ENCODE measurements at places on chromosomes 12 and 14.

DNA sequence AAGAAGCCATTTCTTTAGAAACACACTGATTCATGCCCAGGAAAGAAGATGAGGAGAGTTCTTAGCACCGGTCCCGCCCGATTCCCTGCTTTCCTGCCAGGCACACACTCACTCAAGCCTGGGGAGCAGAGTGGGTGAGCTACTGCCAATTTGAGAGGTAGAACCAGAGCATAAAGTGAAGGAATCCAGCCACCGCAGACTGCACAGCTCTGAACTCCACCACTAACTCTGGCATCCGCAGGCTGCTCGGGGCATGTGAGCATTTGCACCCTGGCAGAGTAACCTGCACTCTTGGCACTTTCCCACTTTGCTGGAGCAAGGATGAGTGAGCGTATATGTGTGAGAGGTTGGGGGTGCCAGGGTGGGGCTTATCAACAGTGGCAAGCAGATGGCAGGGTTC is 4.0 kb upstream of the SYNDIG1L start:
- DNase-seq, result no peak

GRCh38 chr14:85688006-85688405 is 158.1 kb downstream of the FLRT2 start:
- no peak for DNase-seq

- DNase-seq, result no peak
Observed at GRCh38 chr12:102005256-102005655, 56.5 kb downstream of the WASHC3 start.

DNA sequence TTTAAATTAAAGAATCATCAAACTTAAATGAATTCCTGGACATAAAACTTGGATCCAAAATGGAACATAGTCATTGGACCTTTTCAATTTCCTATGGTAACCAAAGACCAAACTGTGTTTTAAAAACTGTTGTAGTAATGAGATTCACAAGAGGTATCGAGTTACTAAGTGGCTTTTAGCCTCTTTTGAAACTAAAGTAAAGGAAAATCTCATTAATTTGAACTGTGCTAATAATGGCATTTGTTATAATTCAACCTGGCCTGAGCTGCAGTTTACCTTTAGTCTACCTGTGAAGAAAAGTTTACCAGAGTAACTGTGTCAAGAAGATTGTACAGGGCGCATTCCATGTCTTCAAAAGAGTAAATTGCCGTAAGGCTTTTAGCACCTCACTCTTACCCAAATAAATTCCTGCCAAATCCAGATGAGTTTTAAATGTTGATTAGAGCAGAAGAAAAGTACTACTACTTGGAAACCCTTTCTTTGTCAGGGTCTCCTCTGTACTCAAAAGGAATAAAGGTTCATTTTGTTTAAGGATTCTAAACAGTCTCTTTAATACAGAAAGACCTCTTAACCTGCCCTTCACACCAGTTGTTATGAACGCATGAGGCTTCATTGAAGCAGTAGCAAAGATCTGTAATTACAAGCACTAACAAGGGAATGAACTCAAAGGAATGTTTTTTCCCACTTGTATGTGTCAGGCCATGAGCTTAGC is 17.1 kb upstream of the MED13L start:
- no peak for DNase-seq

DNA sequence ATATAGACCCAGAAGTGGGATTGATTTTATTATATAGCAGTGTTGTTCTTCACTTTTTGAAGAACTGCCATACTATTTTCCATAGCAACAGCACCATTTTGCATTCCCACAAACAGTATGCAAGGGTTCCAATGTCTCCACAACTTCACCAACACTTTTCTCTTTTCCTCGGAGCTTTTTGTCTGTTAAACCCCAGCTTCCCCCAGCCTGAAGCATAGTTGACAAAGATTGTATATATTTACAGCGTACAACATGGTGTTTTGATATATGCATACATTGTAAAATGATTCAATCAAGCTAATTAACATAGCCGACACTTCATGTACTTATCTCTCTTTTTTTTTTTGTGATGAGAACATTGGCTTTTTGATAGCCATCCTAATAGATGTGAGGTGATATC is 357.1 kb downstream of the APAF1 start:
- no peak for DNase-seq

- DNase-seq, result peak; percentile 12
Observed at GRCh38 chr14:94673781-94674231, 61.6 kb downstream of the SERPINA3 start.

- DNase-seq, result no peak
Observed at GRCh38 chr14:74519316-74520074, 25.9 kb downstream of the ISCA2 start.

- no peak for DNase-seq
Observed at GRCh38 chr12:71431991-71432390, 7.6 kb upstream of the LGR5 start.

DNA sequence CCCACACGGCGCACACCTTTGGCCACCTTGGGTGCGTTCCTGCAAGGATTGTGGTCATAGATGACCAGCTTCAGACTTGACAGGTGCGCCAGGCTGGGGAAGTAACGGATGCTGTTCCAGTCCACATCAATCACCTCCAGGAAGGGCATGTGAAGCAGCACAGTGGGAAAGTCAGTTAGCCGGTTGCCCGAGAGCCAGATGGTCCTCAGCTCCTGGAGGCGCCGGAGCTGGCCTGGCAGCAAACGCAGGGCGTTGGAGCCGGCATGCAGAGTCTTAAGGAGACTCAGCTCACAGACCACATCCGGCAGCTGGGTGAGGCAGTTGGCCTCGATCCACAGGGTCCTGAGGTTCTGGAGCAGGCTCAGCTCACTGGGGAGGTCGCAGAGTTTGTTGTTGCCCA is 581 bp downstream of the LRRC10 start:
- no peak for DNase-seq

GRCh38 chr12:69238589-69239351 is 599 bp upstream of the CPSF6 start:
- DNase-seq, result no peak

GRCh38 chr12:132660996-132661395 is 26.1 kb downstream of the POLE start:
- no peak for DNase-seq

DNA sequence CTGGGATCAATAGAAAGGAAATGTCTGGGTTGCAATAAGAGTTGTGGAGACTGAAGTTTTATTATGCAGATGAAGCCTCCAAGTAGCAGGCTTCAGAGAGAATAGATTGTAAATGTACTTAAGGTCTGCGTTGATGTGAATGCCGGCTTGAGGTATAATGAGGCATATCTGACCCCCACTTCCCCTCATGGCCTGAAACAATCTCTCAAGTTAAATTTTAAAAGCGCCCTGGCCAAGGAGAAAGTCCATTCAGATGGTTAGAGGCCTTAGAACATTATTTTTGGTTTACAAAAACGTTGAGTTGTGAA is 28.3 kb upstream of the HIGD1C start:
- DNase-seq, result peak; percentile 17

DNA sequence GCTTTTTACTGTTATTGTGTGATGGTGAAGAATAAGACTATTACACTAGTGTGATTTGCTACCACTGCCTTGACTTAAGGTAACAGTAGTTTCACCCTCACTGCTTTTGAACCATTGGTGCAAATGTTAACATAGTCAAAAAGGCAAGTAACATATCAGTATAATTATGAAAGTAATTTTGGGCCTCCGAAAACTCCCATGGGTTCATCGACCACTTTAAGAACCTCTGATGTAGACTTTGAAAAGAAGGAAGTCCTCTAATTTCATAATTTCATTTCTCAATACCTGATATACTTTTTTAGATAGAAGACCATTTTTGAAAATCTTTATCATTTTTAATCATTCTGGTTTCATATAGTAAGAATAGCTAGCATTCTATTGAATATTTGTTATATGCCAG is 57.7 kb downstream of the ETNK1 start:
- no peak for DNase-seq

DNA sequence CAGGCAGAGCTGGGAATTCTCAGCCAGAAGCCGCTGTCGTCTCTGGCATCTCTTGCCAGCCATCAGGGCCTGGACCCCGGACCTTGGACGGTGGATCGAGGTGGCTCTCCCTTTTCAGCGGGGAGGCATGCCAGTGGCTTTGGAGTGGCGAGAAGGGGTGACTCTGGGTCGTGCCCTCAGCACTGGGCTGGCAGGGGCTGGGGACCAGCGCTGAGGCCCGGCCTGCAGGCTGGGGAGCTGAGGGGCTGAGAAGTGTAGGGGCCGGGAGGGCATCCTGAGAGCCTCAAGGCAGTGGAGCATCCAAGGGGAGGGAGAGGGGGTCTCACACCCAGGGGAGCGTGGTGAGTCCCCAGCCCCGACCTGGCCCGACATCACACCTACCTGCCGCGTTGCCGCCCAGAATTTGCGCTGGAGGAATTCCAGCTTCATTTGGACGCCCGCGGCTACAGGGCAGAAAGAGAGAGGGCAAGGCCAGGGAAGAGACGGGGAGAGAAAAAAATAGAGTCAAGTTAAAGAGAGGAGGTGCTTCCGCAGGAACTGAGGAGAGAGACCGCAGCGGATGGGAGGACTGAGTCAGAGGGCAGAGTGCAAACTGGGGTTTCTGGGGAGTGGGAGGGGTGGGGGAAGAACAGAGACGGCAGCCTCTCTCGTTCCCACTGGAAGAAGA is 9.0 kb upstream of the LRTM2 start:
- DNase-seq, result peak; percentile 69

- peak; percentile 79 for DNase-seq
Observed at GRCh38 chr14:103594265-103594664, 31.5 kb downstream of the COA8 start.

DNA sequence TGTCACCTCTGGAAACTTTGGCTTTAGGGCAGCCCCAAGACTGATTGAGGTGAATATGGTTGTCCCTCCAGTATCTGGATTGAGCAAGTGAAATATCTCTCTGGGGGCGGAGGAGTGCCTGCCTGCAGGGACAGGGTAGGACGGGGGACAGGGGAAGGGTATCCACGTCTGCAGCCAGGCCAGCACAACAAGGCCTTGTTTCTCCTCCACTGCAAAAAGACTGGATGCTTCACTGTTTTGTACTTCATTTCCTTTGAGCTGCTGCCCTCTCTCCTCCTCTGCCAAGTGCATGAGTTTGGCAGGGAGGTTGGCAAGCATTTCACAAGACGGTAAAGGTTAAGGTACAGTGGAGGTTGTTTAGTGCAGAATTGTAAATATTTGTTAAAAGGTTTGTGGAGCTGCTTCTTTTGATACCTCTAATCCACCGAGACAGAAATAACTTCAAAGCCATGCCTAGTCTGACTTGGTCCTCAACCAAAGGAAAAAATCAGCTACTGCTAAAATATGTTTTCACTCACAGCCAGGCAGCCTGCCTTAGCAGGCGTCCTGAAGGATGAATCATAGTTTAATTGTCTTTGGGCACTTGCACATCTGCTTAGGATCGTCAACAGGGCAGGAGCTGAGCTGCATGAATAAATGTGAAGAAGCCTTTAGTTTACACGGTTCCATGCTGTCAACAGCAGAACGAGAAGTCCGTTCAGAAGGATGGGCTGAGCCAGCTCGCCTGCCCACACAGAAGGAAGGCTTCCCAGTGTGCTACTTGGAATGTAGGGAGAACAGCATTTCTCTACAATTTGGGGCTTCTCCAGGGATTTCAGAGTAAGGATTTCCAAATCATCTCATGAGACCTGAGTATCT is 269.7 kb downstream of the TTC6 start:
- peak; percentile 39 for DNase-seq

DNA sequence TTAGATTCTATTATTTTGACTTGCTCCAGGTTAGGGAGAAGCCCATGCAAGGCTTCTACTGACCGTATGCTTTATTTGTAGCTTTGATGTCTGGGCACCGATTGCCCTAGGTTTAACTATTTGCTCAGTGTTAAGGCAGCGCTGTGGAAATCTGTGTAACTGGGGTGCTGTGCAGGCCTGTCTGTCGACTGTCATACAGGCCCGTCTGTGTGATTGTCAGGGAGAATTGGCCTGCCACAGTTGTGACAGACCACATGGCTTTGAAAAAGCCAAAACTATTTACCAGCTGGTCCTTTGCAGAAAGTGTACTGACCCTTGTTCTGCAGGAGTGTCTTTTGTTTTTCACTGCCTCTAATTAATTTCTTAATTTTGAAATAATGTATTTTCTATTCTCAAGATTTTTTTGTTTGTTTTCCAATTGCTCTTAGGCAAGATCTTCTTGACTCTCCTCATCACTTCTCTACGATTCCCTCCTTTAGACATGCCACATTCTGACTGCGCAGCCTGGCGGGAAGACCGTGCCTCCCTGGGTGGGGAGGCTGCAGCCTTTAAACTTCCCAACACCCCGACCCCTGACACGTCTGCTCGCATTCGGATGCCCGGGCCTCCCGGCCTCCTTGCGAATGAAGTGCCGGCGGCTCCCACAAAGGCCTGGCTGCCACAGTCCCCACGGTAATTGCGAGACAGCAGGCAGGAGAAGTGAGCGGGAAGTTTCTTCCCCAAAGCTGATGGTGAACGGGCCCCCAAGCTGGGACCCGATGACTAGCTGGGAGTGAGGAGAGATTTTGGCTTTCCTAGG is 99.0 kb upstream of the EVL start:
- no peak for DNase-seq

- no peak for DNase-seq
Observed at GRCh38 chr12:79439175-79439825, 251.5 kb downstream of the PAWR start.

GRCh38 chr12:57087691-57088353 is 1.1 kb upstream of the NAB2 start:
- peak; percentile 94 for DNase-seq

DNA sequence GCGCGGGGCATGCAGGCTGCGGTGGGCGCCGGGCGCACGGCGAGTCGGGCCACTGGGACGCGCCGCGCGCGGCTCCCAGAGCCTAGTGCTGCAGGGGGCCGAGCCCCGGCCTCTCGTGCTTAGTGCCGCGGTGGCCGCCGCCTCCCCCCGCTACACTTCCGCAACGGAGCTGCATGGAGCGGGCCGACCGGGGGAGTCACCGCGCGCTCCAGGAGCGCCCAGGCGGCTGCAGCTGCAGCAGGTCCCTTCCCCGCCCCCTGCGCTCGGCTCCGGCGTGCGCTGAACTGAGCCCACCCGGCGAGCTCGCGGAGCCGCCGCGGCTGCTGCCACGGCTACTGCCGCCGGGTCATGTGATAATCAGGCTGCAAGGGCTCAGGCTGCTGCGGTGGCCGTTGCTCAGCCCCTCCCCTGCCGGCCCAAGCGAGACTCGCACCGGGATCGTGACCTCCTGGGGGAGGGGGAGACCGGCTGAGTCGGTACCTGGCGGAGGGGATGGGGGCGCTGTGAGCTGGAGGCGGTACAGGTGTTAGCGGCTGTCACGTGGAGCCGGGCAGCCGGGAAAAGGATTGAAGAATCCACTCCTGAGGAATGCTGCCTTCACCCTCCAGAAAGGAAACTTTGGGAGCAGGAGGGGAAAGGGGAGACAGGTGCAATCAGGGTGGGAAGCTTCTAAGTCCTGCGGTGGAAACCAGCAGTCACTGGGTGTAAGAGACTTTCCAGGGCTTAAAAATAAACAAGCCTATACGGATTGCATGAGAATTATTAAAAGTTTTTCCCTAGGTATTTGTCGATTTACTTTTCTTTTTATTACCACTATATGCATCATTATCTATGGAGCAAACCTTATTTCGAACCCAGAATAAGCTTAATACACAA is at the start of gene PPM1H:
Gene PPM1H, minus strand, starts transcription at position 352 of the 876 bp plus-strand sequence. CDS start 414 bp downstream, outside the sequence.
- peak; percentile 12 for DNase-seq

DNA sequence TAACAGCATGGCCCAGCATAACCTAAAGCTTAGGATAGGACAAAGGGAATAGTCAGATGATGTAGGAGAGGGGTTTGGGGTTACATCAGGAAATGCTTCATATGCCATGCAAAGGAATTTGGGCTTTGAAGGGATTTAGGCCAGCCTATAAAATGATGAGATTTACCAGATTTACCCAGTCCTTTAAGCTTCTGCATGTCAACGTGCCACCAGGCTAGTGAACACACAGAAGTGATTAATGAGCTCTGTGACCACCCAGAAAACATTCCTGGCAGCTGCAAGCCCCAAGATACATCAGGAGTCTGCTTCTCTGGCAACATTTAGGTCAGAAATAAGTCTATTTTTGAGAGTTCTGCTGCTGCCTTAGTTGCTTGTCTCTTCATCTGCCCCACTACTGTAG is 118.3 kb downstream of the LRIG3 start:
- peak; percentile 45 for DNase-seq

All from astrocyte (in vitro differentiated cells and primary cell).